Stimulated activated CD4-positive, alpha-beta T cell treated with anti-CD3 and anti-CD28 coated beads, Interleukin-4, amount 100 ng/mL, for 1 hour (primary cell): ENCODE measurements at places on chromosomes 7 and 10.

GRCh38 chr10:60093317-60093716, 187.0 kb upstream of the CCDC6 start:
- DNase-seq, result no peak

GRCh38 chr7:2736411-2736914, 48.5 kb downstream of the AMZ1 start:
- DNase-seq, result no peak

DNA sequence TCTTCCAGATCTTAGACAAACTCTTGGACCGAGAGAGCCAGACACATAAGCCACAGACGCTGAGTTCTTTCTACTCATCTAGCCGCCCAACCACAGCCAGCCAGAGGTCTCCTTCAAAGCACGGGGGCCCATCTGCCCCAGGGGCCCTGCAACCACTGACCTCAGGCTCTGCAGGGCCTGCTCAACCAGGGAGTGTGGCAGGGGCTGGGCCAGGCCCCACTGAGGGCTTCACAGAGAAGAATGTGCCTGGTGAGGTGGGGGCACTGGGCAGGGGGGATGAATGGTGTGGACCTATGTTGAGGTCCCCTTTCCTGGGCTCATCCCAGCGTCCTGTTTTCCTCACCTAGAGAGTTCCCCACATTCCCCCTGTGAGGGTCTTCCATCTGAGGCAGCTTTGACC, 11.4 kb downstream of the ZSWIM8 start:
- no peak for DNase-seq

- DNase-seq, result no peak
Measured at GRCh38 chr7:138750901-138751464, 46.8 kb upstream of the TMEM213 start.

DNA sequence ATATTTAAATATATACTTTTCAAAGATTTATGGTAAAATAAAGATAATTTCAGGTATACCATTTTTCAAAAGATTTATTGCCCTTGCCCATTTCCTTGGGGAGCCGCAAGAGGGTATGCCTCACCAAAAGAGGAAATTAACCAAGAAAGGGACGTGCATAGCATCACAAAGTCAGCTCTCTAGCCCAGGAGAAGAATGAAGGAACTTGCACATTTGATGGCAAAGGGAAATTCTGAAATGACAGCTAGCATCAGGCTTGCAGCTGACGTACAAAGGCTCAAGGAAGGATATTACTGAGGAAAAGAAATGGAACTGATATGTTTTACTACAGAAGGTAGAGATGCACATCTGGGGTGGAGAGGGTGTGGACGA, 93.6 kb upstream of the RSU1 start:
- DNase-seq, result no peak

DNA sequence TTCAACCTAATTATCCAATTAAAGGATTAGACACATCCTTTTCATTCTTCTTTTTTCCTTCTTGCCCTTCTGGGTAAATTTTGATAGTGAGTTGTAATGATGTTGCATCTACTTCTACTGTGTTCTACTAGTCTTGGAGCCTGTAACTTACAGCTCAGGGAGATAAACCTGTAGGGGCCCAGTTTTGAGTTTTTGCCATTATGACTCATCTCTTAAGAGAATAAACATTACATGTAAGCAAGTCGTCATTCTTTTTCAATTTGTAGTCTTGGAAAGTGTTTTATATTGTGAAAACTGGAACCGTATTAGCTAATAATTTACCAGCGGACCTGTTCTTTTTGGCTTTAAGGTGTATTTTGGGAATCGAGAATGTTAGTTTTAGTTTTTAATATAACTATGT, 89.7 kb upstream of the RPA3 start:
- no peak for DNase-seq

DNA sequence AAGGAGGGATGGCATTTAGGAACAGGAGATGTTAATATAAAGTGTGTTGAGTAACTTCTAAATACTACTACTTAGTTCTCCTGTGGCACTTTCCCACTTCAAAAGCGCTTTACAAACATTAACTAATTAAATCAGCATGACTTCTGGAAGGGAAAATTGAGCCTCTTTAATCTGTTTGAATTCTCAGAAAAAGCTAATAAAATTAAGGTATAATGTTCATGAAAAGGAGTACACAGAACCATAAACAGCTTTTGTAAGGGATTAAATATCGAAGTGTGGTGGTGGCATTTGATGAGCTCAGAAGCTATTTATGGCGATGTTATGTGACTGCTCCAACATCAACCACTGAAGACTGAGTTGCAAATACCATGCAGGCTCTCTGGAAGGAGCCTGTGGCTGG, 10.2 kb upstream of the VAX1 start:
- DNase-seq, result no peak

DNA sequence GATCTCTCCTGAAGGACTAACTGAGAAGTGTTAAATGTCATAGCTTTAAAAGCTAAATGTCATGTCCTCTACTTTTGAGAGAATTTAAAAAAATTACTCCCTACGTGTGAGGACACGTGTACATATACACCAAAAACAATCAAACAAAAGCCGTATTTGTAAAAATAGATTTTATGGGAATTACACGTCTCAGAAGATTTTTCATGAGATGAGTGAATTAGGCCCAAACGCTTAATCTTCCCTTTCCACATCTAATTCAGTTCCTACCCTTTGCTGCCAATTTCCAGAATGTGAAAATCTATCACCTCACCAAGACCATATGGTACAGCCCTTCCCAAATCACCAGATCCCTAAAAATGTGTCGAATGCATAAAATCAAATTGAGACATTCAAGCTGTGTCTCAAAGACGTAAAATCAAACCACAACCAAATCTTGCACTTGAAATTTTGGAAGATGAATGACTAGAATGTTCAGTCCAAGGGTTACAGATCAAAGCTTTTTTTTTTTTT, 1.0 kb upstream of the CTTNBP2 start:
- DNase-seq, result no peak

- no peak for DNase-seq
Measured at GRCh38 chr7:12619461-12620069, 49.0 kb downstream of the SCIN start.

DNA sequence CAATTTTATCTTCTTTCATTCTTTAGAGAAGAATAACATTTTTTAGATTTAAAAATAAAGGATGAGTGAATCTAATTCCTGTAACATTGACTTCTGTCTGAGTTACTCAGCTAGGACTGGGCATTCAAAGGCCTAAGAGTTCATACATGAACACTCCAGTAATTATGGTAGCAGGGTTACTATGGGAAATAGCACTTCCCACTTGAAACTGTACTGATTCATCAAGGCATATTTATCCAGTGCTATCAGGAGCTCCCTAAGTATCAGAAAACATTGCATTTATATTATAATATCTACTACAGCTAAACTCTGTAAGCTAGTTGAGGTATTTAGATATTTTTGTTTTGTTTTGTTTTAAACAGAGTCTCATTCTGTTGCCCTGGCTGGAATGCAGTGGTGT, 41.8 kb downstream of the NDUFB2 start:
- DNase-seq, result no peak

- no peak for DNase-seq
Measured at GRCh38 chr10:85651497-85651882, 715.1 kb downstream of the GRID1 start.

- DNase-seq, result no peak
Measured at GRCh38 chr7:1401011-1401410, 58.3 kb downstream of the MICALL2 start.

- no peak for DNase-seq
Measured at GRCh38 chr7:11667810-11668185, 164.2 kb downstream of the THSD7A start.

- DNase-seq, result no peak
Measured at GRCh38 chr10:23725548-23725947, 286.7 kb downstream of the OTUD1 start.

GRCh38 chr10:116608686-116609594, 11.8 kb upstream of the PNLIPRP2 start:
- no peak for DNase-seq

DNA sequence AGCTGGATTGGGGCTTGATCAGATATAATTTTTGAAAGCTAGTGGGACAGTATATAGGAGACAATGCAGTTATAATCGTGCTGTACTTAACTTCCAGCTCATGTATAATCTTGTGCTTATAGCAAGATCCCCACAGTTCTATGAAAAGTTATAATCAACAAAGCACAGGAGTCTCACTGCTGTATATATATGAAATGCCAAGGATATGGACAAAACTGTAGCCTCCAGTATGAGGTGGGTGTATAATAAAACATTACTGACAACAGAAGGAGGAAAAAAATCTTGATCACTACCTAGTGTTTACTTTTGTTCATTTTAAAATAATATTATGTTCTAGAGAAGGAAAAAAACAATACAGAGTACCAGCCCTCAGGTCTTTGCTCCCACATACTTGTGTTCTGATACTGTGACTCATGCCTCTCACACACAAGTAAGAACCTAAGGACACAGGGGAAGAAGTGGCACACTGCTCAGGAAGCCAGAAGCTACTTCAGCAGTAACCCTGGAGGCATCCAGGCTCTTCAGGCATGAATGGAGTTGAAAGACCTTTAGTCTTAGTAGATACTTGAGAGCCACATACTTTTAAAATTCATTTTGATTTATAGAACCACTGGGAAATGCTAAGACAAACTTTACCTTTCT, 265.7 kb upstream of the IMMP2L start:
- no peak for DNase-seq
